Activated CD4-positive, alpha-beta memory T cell treated with anti-CD3 and anti-CD28 coated beads for 36 hours (primary cell): ENCODE measurements at places on chromosomes 2 and 18. TPM values are rescaled to one million over a fixed set of nuclear protein-coding genes. Genes with fewer than 3 reads are reported as not detected.

The EVA1A gene
- not detected for total RNA-seq

The CDC42EP3 gene
- 24.0 TPM for total RNA-seq

The ALLC gene
- total RNA-seq: not detected

The RAD51AP2 gene
- total RNA-seq: not detected
